ENCODE measurements at places on chromosomes 7 and 10.

DNA sequence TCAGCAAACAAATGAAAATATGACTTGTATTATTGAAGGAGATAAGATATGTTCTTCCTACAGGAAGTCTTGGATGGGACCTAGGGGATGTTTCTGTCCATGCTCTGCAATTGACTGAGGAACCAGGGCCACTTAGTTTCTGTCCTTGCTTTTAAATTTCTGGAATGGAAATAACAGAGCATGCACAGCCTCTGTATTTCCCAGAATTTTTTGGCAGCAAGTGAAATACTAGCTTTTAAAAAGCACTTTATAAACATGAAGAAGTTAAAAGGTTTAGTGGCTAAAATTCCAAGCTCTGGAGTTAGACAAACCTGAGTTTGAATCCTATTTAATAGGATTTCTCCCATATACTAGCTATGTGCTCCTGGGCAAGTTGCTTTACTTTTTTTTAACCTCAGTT is 127.7 kb upstream of the FZD8 start:
- no peak for DNase-seq

DNA sequence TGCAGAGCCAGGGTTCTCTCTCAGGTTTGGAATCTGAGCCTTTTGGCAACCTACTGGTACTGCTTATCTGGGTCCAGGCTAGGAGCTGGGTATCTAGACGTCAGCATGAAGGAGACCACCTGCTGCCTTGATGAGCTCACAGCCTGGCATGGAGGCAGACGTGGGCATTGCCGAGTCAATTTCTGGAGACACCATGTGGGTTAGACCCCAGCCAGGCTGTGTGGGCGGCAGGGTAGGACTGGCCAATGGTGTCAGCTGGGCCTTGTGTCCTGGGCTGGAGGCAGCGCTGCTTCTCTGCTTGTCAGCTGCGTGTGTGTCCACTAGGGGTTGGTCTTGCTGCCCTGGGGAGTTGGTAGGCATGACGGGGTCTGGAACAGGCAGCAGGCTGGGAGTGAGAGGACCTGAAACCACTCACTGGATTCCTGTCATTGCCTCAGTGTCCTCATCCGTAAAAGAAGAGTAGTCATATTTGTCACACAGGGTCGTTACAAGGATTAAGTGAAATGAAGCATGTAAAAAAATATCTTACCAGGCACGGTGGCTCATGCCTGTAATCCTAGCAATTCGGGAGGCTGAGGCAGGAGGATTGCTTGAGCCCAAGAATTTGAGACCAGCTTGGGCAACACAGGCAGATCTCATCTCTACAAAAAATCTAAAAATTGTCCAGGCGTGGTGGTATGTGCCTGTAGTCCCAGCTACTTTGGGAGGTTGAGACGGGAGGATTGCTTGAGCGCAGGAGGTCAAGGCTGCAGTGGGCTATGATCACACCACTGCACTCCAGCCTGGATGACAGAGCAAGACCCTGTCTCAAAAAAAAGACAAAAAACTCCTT is 31.7 kb upstream of the ANKRD2 start:
- DNase-seq, result no peak

DNA sequence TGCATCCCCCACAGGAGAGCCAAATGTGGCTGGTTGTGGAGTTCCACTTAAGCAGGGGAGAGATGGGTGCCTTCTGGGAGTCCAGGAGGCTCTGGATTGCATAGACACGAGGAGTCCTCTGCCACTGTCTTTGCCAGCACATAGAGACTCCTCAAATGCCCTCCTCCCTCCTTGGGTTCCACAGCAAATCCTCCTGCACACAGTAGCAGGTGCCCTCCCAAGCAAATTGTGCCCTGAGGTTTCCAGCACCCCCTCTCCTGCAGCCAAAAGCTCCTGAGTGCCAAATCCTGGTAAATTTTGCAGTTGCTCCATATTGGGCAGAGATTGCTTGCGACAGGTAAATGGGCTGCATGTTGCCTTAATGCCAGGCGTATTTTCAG is 5.8 kb downstream of the EVX1 start:
- DNase-seq, result no peak

GRCh38 chr7:11516328-11516727 is 315.7 kb downstream of the THSD7A start:
- no peak for DNase-seq

GRCh38 chr10:27147701-27148100 is 6.5 kb downstream of the YME1L1 start:
- DNase-seq, result no peak

GRCh38 chr7:98165827-98166667 is 45.2 kb upstream of the BHLHA15 start:
- DNase-seq, result peak; percentile 10

DNA sequence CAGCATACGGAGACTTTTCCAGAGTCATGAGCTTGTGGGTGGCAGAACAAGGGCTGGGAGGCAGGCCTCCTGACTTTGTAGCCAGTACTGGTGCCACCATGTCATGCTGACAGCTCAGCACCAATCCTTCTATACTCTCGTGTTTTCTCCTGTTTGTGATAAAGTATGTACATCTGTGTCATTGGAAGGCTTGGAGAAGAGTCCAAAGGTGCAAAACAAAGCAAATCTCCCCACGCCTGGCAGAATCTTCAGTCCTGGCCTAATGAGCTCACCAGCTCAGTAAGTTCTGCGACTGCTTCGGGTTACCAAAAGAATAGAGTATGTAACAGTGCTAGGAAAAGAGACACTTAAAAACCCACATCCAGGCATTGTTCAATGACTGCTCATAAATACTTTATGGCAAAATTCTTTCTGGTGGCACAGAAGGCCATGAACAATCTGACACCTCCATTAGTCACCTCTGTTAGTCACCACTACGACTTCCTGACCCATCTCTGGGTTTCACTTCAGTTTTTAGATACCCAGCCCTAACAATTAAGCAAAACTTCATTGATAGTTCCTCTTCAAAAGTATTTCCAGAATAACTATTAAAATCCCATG is 24.5 kb downstream of the STEAP1 start:
- peak; percentile 95 for DNase-seq

DNA sequence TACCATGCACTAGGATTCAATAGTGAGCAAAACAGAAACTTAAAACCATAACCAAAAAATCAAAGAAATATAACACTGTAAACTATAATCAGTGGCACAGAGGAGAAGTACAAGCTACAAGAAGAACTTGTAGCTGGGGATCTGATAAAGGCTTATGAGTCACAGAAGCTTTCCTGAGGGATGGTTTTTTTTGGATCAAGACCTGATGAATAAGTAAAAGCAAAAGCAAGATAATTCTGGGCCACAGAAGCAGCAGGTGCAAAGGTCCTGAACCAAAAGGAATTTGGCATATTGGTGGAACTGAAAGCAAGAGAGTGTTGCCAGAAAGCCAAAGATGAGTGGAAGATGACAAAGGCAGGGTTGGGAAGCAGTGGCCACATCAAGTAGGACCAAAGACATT is 37.4 kb upstream of the BET1 start:
- peak; percentile 23 for DNase-seq

DNA sequence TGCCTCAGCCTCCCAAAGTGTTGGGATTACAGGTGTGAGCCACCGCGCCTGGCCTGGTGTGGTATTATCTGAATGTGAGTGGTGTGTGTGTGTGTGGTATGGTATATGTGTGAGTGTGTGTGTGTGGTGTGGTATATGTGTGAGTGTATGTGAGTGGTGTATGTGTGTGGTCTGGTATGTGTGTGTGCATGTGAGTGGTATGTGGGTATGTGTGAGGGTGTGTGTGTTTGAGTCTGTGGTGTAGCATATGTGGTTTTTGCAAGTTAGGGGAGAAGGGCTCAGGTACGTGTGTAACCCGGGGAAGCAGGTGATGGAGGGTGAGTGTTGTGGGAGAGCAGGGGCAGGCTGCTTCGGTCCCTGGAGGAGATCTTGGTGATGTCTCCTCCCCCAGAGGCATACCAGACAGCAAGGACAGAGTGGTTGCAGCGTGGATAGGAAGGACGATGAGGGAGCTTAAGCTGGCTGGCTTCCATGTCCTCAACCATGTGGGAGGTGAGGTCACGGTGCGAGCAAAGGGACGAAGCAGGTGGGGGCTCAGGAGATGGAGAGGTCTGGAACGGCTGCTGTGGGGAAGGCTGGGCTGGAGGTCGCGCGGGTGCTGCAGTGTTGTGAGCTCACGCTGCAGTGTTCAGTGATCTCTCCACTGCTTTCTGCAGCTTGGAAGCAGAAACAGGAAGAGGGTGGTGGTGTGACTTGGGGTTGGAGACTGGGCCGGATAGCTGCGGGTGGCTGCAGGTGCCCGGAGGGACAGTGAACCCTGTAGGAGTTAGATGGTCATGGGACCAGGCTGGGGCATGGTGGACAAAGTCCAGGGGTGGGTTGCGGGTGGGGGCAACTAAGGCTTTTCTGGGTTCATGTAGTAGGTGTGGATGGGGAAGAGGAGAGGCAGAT is 5.0 kb downstream of the ZYX start:
- DNase-seq, result no peak

DNA sequence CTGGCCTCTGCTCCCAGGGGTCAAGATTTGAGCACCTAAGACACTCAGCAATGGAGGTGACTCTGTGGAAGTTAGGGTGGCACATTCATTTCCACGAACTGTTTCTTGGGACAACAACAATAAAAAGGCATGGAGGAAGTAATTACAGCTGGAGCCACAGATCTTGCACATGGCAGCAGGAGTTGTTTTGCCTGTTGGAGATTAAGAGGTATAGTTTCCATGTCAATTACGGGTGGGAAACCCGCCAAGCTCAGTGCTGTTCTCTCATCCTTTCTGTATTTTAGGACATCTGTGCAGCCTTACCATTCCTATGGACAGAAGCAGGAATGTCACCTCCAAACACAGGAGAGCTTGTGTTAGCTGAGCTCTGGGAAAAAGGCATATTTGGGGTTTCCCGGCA is 201.2 kb downstream of the SNX10 start:
- no peak for DNase-seq

- DNase-seq, result no peak
Measured at GRCh38 chr10:67735430-67735829, 39.4 kb upstream of the CTNNA3 start.

DNA sequence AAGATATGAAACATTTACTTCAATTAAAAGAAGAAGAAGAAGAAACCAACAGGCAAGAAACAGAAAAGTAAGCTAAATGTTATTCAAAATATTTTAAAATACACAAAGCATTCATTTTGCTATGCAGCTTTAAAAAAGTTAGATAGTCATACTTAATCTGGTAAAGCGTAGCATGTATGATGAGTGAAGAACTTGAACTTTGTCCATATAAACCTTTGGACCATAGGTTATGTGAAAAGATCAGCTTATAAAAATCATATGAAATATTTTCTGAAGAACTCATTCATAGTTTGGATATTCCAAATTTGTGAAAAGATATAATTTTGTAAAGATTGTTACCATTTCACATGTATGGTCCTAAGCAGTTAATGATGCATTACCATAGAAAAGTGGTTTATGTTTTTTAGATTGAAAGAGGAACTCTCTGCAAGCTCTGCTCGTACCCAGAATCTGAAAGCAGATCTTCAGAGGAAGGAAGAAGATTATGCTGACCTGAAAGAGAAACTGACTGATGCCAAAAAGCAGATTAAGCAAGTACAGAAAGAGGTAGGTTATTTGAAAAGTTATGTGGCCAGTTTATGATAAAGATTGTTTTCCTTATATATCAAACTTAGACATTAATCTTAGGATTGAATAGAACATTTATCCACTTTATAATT is 37.3 kb downstream of the KIF20B start:
- DNase-seq, result no peak

All from fibroblast of skin of back (primary cell).